T-cell (primary cell): ENCODE measurements at places on chromosomes 16 and 17. TPM values are rescaled to one million over a fixed set of nuclear protein-coding genes. Genes with fewer than 3 reads are reported as not detected.
A peak's percentile ranks its signal among the peaks of the same experiment; 100 is the strongest.

- no peak overlapping the region for H3K27ac ChIP-seq
- H3K4me1 ChIP-seq, result no peaks in the 10 kb centered on the region
- DNase-seq, result no peak
- peaks cover 21% of the 10 kb centered on the region for H3K36me3 ChIP-seq
- H3K4me3 ChIP-seq, result no peak overlapping the region
Observed at GRCh38 chr16:56764835-56765234, 34.9 kb downstream of the NUP93 start.

DNA sequence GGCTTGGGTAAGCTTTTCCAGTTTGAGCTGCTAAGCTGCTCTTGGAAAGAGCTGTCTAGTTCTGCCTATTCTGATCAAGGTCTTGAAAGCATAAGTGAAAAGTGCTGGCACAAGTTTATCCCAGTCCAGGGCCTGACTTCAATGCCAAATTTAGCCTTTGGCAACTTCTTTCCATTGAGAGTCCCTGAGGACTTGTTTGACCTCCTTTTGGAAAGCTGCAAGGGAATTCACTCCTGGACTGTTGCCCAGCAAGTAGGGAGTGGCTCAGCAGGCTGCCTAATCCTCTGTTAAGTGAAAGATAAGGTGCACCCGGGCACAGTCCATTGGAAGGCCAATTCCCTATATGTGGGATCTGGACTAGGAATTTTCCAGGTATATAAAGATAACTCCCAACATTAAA lies 16.0 kb upstream of the TANC2 start:
- no peaks in the 10 kb centered on the region for H3K4me1 ChIP-seq
- peaks cover 13% of the 10 kb centered on the region for H3K27me3 ChIP-seq
- H3K27ac ChIP-seq, result no peak overlapping the region
- no peak overlapping the region for H3K4me3 ChIP-seq
- no peak for DNase-seq

DNA sequence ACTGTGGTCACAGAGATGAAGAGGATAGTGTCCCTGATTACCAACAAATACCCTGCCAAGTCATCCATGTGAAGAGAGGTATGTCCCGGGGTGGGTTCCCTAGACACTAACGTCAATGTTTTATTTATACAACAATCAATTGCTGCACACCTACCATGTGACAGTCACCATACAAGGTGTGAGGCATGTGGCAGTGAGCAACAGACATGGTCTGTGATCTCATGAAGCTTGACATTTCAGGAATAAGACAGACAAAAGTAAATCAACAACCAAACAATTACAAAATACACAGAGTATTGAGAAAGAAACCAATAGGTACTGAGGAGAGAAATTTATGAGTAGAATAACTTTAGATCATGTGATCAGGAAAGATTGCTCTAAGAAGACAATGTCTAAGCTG lies 268.6 kb downstream of the MRTFB start:
- no peak overlapping the region for H3K4me3 ChIP-seq
- H3K27me3 ChIP-seq, result peaks cover 4% of the 10 kb centered on the region
- no peak overlapping the region for H3K27ac ChIP-seq
- no peaks in the 10 kb centered on the region for H3K4me1 ChIP-seq

DNA sequence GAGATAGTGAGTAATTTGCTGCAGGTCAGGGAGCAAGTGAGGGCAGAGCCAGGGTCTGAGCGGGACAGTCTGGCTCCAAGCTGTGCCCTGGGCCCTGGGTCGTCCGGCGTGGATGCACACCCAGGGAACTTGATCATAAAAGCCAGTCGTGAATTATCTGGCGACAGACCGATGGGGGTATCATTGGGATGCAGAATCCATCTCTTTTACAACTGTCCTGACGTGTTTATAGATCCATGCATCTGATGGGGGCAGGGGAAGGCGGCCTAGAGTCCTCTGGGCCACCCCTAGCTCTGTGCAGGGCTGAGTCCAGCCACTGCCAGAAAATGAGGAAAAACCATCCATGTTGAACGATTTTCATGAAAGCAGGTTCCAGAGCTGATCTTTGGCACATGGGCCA lies 332.8 kb downstream of the C16orf95 start:
- H3K4me3 ChIP-seq, result no peak overlapping the region
- H3K4me1 ChIP-seq, result no peaks in the 10 kb centered on the region
- H3K27ac ChIP-seq, result no peak overlapping the region
- no peak for DNase-seq
- H3K36me3 ChIP-seq, result no peaks in the 10 kb centered on the region
- H3K27me3 ChIP-seq, result peaks cover 18% of the 10 kb centered on the region

GRCh38 chr17:45098869-45099616 lies 33.3 kb downstream of the PLCD3 start:
- H3K36me3 ChIP-seq, result peaks cover 80% of the 10 kb centered on the region
- no peak overlapping the region for H3K4me3 ChIP-seq
- no peaks in the 10 kb centered on the region for H3K27me3 ChIP-seq
- peak; percentile 66 for DNase-seq
- H3K27ac ChIP-seq, result no peak overlapping the region

DNA sequence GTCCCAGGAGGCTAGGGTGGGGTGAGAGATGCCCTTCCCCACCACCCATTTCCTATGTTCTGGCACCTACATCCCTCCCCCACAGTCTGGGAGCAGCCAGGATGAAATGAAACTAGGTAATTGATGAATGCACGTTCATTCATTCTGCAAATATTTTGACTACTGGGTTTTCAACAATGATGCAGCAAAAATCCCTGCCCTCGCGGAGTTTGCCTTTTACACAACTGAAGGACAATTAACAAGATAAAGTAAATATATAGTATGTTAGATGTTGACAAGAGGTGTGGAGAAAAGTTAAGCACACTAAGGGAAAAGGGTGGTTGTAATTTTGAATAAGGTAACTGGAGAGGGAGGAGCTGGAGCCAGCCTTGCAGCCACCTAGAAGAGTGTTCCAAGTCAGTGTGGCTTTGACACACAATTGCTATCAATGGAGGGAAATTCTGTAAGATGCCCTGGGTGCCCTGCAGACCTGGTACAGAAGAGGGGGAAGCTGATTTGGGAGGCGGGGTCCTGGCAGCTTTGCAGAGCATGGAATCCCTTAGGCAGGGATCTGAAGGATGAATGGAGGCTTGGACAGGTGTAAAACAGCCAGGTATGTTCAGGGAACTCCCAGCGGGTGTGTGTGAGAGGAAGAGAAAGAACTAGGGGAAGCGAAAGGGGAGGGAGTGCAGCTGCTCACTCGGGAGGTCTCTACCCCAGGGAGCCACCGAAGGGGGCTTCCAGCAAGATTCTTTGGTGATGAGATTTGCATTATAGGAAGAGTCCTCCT lies 2.5 kb downstream of the TMEM92 start:
- no peaks in the 10 kb centered on the region for H3K36me3 ChIP-seq
- no peaks in the 10 kb centered on the region for H3K27me3 ChIP-seq
- H3K4me1 ChIP-seq, result peaks cover 13% of the 10 kb centered on the region
- no peak overlapping the region for H3K27ac ChIP-seq

- H3K27me3 ChIP-seq, result no peaks in the 10 kb centered on the region
- peaks cover 8% of the 10 kb centered on the region for H3K36me3 ChIP-seq
- H3K27ac ChIP-seq, result peak overlapping the region; percentile 47
- H3K4me1 ChIP-seq, result peaks cover 17% of the 10 kb centered on the region
Observed at GRCh38 chr16:85028685-85029407, 1.3 kb downstream of the KIAA0513 start.

TRIM37 gene
- 23.8 TPM for total RNA-seq

DNA sequence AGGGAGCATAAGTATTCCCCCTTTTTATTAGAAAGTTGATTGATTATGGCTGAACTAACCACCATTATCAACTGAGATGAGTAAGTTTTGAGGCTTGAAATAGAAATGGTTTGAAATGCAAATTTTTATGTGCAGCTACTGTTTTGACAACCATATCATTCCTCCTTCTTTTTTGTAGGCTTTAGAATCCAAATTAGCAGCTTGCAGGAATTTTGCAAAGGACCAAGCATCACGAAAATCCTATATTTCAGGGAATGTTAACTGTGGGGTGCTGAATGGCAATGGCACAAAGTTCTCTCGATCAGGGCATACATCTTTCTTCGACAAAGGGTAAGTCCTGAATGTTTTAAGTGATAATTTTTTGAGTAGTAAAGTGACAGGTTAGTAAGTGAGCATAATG lies 24.1 kb downstream of the NDEL1 start:
- H3K4me1 ChIP-seq, result no peaks in the 10 kb centered on the region
- H3K36me3 ChIP-seq, result peaks cover 11% of the 10 kb centered on the region
- H3K4me3 ChIP-seq, result no peak overlapping the region
- DNase-seq, result no peak
- H3K27me3 ChIP-seq, result no peaks in the 10 kb centered on the region
